ENCODE measurements at places on chromosomes 4 and X.
A peak's percentile ranks its signal among the peaks of the same experiment; 100 is the strongest.

GRCh38 chr4:140869446-140869845, 113.3 kb upstream of the TBC1D9 start:
- no peak for DNase-seq

GRCh38 chr4:146123231-146123630, 52.3 kb upstream of the LSM6 start:
- no peak for DNase-seq

DNA sequence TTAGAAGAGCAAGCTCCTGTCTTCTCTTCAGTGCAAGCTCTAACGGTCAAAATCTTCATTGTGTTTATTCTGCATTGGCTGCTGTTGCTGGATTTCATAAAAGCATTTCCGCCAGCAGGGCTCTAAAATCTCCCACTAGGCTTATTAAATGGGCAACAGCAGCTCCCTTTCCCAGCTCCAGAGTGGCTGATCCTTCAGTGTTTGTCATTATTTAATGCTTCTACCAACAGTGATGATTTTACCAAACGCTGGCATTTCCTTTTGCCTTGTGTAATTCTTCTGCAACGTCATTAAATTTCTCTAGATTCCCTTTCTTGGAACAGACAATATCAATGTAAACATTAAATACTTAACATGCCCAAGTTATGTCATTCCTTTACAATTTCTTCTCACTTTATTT, 20.1 kb downstream of the SLC7A11 start:
- no peak for DNase-seq

GRCh38 chrX:482702-483203, 96.0 kb upstream of the PPP2R3B start:
- no peak for DNase-seq

DNA sequence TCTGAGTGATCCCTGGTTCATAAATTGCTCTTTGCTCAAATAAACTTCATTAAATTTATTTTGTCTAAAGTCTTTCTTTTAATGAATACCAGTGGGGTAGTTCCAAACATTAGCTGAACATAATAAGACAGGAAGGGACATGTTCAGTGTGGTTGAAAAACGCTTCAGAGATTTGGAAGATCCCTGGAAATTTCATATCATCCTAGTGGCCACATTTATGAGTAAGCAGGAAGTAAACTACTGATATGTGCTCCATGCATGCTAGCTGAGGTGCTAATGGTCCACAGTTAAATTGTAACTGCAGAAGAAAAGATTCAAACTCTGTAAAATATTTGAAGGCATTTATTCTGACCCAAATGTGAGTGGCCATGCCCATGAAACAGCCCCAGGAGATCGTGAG, 1328.7 kb downstream of the ADGRL3 start:
- no peak for DNase-seq

- DNase-seq, result no peak
Observed at GRCh38 chrX:50874876-50875275, 35.7 kb upstream of the BMP15 start.

DNA sequence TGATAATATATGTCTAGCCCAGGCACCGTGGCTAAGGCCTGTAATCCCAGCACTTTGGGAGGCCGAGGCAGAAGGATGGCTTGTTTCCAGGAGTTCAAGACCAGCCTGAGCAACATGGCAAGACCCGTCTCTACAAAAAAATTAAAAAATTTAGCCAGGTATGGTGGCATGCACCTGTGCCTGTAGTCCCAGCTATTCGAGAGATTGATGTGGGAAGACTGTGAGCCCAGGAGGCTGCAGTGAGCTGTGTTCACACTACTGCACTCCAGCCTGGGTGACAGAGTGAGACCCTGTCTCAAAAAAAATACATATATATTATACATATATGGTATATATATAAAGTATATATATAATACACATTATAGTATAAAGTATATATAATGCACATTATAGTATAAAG, 162.0 kb upstream of the MAB21L2 start:
- DNase-seq, result no peak

DNA sequence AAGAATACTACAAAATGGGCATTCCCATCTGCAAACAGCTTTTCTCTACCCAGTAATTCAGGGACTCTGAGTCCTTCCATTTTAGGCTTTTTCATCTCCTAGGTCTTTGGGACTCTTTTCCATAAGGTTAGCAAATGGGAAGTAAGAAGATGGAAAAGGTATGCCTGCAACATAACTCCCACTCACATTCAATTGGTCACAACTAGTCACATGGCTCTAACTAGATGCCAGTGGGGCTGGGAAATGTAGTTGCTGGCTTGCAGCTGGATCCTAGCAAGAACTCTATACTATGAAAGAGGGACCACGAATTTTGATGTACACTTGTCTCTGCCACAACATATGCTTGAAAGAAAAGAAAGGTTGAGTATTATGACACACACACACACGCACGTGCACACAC, 954.9 kb upstream of the FTHL17 start:
- no peak for DNase-seq

DNA sequence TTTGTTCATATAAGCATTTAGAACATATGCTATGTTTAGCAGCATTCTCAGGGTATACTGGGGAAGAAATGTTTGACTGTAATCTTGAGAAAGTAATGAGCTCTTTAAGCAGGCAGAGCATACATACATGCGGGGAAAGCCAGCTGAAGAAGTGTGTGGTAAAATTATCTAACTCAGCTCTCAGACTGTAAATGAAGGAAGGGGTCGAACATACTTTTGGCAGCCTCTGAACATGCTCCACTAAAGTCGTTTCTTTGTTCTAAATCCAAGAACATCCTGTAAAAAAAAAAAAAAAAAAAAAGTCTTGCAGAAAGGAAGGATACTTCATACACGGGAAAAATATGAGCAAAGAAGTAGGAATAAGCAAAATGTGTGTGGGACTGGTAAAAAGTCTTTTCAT, 224.8 kb downstream of the GRID2 start:
- no peak for DNase-seq

- DNase-seq, result no peak
Observed at GRCh38 chr4:22514001-22514400, 1.9 kb downstream of the ADGRA3 start.

- no peak for DNase-seq
Observed at GRCh38 chr4:114015444-114015899, 36.0 kb upstream of the ARSJ start.

GRCh38 chrX:8773117-8773516, 28.1 kb downstream of the FAM9A start:
- no peak for DNase-seq

GRCh38 chrX:723781-724180, 93.2 kb downstream of the SHOX start:
- no peak for DNase-seq

DNA sequence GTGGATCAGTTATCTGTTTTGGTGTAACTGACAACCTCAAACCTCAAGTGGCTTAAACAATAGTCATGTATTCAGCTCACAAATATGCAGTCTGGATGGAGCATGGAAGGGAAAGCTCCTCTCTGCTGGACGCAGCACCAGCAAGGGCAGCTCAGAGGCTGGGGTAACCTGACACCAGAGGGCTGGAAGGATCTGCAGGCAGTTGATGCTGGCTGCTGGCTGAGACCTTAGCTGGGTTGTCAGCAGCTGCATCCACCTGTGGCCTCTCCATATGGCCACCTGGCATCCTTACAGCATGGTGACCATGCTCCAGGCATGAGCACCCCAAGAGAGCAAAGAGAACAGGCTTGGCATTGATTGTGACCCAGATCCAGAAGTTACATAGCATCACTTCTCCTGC, 46.7 kb downstream of the ENPP6 start:
- DNase-seq, result peak; percentile 21

DNA sequence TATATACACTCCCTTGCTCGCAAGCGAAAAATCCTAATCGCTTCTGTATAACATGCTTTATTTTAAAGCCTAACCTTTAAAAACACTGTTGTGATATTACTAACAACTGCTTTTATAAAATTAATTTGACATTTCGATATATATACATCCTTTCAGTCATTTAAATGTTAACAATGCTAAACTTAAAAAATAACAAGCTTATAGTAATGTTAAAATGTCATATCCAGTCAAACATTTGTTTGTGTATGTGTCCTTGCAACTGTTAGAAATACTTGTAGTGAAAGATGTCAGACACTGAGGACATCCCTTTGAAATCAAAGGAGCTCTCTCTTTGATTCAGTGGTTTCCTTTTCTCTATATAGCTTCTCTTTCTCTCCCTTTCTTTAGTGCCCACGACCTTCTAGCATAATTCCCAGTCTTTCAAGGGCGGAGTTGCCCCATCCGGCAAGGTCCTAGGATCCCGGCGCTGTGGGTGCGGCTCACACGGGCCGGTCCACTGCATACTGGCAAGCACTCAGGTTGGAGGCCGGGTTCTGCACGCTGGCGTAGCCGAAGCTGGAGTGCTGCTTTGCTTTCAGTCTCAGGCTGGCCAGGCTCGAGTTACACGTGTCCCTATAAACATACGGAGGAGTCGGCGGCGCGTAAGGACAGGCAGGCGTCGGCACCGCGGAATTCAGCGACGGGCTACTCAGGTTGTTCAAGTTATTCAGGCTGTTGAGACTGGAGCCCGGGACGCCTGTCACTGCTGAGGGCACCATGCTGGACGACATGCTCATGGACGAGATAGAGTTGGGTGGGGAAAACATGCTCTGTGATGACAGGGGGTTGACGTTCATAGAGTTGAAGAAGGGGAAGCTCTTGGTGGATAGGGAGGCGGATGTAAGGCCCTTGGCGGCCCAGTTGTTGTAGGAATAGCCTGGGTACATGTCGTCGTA, 5.0 kb downstream of the PITX2 start:
- no peak for DNase-seq

- DNase-seq, result no peak
Observed at GRCh38 chr4:148790691-148791090, 348.5 kb upstream of the NR3C2 start.

DNA sequence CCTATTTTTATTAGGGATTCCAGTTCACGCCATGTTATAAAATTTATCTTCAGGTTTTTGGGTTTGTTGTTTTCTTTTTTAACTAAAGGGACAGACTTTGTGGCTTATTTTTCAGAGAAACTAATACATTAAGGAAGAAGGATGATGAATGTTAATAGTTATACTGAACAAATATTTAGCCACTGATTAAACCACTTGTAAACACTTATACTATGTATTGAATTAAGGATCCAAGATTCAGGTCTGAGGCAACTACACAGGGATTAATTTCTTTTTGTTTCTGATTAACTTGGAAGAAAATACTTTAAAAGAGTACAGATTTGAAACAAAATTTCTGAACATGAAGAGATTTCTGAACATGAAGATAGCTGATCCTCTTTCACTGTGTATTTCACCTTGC, 82.8 kb upstream of the NAP1L5 start:
- no peak for DNase-seq

- DNase-seq, result no peak
Observed at GRCh38 chr4:148893095-148893494, 450.9 kb upstream of the NR3C2 start.

- DNase-seq, result no peak
Observed at GRCh38 chr4:174454815-174455473, 67.3 kb downstream of the HPGD start.

GRCh38 chr4:156945532-156945931, 26.1 kb downstream of the PDGFC start:
- DNase-seq, result no peak

DNA sequence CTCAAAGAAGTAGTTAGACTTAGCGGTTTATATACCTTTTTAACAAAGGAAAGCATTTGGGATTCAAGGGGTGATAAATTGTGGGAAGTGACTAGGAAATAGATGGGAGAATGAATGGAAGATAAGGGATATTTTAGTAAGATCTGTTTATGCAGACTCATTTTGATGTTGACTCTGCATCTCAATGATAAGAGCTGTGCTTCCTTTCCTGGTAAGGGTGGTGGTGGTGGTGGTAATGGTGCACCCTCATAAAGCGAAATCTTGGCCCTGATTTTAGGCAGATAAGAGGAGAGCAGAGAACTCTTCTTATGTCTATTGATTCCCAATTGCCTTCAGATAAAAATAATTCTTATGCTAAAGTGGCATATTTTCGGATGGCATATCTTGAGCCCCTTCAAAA, 197.1 kb downstream of the SPRY1 start:
- no peak for DNase-seq
